ENCODE measurements at places on chromosomes 5 and 9.

GRCh38 chr5:2442496-2443354 lies 308.8 kb downstream of the IRX2 start:
- no peak for DNase-seq

GRCh38 chr9:21789541-21790037 lies 12.8 kb upstream of the MTAP start:
- peak; percentile 95 for DNase-seq

DNA sequence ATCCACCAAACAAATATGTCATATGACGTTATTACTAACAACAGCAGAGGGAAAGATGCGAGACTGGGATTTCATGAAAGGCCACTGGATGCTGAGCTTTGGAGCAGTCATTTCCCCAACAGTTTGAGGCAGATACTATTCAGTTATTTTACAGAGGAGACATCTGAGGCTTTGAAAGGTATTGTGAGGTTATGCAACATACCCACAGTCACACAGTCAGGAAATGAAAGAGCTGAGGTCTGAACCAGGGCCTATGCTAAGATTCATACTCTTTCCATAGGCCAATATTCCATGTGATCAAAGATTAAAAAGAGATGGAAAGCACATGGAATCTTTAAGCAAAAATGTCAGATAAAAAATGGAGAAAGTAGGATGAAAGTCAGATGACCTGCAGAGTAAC lies 63.0 kb downstream of the LPAR1 start:
- no peak for DNase-seq

DNA sequence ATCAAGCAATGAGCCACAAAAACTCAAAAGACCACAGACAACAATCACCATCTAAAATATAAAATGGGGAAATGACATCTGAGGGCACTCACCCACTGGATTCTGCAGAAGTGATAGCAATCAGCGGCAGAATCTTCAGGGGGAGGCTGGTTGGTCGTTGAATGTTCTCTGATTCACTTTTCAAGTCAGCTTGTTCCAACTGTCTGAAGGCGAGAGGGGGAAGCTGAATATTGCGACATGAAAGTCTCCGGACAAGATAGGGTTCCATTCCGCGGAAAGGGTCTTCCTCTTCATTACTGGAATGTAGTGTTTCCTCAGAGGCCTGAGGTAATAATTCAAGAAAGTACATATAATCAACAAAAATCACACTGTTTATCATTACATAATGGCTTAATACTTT lies 94.9 kb upstream of the PDE4D start:
- DNase-seq = no peak

GRCh38 chr9:101601904-101602765 lies 7.4 kb upstream of the PPP3R2 start:
- peak; percentile 80 for DNase-seq

- DNase-seq = no peak
Observed at GRCh38 chr5:140631831-140632365, 1.1 kb downstream of the CD14 start.

DNA sequence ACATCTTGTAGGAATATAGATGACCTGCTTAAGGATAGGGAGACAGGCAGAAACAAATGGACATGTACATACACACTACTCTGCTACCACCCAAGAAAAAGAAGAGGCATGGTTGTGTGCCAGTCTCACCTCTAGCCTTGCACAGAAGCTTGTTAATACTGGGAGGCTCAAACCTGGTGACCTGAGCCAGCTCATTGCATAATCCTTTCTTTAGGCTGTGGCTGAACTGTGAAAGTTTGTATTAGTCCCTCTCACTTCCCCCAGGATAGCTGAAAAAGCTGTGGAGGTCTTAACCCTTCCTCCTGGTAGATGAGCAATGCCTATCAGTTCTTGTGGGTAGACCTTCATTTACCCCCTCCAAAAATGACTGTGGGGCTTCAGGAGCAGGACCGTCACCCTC lies 28.7 kb downstream of the TPD52L3 start:
- no peak for DNase-seq

GRCh38 chr9:911005-911404 lies 65.5 kb upstream of the DMRT3 start:
- no peak for DNase-seq

DNA sequence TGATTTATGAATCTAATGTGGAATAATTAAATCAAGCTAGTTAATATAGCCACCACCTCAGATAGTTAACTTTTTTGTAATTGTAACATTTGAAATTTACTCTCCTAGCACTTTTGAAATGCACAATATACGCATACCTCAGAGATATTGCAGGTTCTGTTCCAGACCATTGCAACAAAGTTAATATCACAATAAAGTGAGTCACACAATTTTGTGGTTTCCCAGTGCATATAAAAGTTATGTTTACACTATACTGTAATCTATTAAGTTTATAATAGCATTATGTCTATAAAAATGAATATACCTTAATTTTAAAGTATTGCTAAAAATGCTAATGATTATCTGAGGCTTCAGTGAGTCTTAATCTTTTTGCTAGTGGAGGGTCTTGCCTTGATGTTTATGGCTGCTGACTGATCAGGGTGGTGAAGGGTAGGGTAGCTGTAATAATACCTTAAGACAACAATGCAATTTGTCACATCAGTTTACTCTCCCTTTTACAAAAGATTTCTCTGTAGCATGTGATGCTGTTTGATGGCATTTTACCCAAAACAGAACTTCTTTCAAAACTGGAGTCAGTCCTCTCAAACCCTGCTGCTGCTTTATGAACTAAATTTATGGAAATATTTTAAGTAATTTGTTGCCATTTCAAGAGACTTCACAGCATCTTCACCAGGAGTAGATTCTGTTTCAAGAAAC lies 235.1 kb upstream of the ADAMTSL1 start:
- DNase-seq = peak; percentile 66

DNA sequence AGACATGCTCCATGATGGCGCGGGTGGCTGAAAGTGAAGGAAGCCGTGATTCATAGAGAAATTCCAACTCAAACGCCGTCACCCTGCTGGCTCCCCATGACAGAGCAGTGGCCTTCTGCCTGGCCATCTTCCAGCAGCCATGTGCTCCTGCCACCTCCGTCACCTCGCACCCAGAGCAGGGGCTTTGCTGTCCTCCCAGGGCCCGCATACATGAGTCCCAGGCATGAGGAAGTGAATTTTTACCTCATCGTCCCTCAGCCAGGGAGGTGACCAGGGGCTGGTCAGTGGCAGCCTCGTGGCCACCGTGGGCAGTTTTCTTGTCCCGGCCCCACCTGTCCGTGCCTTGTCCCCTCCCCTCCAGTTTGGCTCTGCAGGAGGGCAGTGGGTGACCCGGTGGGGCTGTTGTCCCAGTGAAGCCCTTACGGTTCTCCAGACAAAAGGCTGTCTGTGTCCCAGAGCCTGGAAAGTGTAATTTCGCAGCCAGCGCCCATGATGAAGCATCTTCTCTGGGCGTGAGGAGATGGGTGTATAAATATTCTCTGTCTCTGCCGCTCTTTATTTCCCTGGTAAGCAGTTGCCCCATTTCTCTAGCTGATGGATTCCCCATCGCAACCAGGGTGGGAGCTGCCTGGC lies 124.0 kb upstream of the LMX1B start:
- DNase-seq = no peak

GRCh38 chr9:13759551-13759950 lies 480.1 kb upstream of the MPDZ start:
- no peak for DNase-seq

DNA sequence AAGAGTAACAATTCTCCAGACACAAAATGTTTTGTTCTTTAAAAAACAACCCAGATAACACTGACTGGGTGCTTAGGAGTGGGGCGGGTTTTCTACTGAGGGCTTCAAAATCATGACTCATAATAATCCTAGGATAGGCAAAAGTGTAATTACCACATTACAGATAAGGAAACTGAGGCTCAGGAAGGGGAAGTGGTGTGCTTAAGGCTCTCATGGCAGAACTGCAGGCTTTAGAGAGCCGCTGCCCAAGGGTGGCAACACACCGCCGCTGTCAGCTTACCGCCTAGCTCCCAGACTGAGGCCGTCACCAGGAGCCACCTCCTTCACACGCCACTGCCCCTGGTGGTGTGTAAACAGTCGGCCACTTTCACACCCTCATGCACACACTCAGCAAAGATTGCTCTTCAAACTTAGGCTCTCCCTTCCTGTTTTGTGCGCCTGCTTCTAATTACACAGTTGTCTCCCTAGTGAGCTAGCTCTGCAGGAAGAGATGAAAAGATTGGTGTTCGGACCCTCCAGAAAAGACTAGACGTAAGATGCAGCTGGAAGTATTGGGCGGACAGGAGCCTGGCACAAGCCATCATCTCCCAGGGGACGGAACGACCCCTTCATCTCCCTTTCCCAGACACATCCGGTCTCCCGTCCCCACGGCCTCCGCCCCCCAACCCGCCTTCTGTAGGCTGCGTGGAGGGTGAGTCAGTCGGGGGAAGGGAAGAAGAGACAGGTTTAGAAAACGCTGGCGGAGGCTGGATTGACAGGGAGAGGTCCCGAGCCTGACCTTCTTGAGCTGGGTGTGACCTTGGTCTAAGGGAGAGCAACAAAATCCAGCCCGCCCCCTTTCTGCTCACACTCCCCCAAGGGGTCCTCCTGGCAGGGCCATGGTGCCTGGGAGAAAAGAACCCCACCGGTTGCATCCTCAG lies 162.7 kb downstream of the SYK start:
- no peak for DNase-seq

- DNase-seq = no peak
Observed at GRCh38 chr5:160330212-160330611, 17.8 kb upstream of the CCNJL start.

DNA sequence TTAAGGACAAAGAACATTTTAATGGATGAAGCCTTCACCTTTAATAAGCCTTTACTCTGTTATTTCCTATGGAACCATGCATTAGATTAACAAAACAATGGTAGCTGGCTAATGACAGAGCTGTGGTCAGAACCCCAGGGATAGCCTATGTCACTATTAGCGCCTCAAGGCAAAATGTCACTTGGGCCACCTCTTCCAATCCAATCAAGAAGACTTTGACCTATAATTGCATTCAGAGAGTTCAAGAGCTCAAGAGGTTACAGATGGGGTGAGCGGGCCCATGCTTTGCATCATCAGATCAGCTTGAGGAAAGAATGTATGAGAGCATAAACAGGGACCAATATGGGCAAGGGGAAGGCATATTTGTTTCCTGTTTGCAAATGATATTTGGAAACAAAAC lies 425.1 kb downstream of the ARHGEF28 start:
- no peak for DNase-seq

GRCh38 chr5:58459146-58460001 lies 512 bp downstream of the PLK2 start:
- peak; percentile 71 for DNase-seq

GRCh38 chr5:180120237-180121101 lies 48.9 kb upstream of the RNF130 start:
- no peak for DNase-seq

DNA sequence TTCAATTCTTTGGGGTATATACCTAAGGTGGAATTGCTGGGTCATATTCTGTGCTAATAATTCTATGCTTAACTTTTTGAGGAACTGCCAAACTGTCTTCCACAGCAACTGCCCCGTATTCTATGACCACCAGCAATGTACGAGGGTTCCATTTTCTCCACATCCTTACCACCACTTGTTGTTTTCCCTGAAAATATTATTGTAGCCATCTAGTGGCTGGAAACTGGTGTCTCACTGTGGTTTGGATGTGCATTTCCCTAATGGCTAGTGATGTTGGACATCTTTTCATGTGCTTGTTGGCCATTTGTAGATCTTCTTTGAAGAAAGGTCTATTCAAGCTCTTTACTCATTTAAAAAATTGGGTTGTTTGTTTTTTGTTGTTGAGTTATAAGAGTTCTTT lies 30.7 kb downstream of the MSX2 start:
- DNase-seq = peak; percentile 45

- no peak for DNase-seq
Observed at GRCh38 chr9:126117631-126118030, 209.0 kb upstream of the MVB12B start.

DNA sequence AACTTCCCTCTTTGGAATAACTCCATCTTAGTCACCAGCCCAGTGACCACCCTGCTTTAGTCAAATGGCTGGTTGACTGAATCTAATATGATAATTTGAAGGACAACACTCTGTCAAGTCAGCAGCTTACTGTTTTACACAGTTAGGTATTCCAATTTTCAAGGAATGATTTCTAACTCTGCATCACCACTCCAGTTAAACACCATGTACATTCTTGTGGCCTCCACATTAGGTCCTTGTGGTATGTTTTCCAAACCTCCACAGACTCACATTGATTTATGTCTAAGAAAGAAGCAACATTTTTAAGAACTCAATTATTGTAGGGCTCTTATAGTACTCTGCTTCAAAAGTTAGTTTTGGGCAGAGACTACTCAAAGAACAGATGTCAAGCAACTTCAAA lies 110.7 kb downstream of the TLE1 start:
- peak; percentile 33 for DNase-seq

DNA sequence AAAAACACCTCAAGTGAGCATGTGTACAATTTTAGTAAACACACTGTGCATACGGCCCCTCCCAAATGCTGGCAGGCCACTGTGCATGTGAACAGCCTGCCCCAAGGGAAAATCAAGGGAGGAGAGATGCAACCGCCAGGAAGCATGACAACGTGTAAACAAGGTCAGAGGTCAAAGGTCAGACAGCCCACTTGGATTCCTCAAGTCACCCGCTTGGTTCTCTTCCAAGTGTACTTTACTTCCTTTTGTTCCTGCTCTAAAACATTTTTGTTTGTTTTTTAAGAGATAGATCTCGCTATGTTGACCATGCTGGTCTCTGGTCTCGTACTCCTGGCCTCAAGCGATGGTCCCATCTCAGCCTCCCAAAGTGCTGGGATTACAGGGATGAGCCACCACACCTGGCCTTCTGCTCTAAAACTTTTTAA lies 126.7 kb upstream of the SHB start:
- DNase-seq = no peak

- DNase-seq = peak; percentile 19
Observed at GRCh38 chr9:98491231-98491651, 217.5 kb downstream of the GABBR2 start.

DNA sequence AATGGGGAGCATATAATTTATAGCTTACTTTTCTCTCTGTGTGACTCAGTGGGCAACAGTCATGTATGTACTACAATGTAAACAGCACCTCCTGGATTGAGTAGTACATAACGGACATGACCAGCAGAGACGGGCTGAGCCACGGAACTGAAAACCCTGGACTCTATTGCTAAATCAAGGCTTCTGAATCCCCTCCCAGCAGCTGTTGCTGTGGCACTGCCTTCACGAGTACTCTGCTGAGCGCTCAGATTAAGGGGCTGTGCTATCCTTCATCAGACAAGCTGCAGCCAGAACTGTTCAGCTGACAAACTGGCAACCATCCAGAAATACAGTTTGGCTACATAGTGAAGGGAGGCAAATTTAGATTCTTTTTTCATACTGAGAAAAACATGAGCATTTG lies 131.3 kb upstream of the CCDC180 start:
- no peak for DNase-seq

- no peak for DNase-seq
Observed at GRCh38 chr9:119298076-119298853, 71.0 kb downstream of the BRINP1 start.

DNA sequence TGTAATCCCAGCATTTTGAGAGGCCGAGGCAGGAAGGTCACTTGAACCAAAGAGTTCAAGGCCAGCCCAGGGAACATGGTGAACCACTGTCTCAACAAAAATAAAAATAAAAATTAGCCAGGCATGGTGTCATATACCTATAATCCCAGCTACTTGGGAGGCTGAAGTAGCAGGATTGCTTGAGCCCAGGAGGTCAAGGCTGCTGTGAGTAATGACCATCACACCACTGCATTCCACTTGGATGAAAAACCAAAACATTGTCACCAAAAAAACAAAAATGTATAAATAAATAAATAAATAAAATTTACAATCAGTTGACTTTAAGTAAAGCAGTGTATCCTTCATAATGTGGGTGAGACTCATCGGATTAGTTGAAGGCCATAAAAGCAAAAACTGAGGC lies 541.4 kb downstream of the CSNK1G3 start:
- DNase-seq = no peak
